Esophagus muscularis mucosa (tissue), 4 donors: ENCODE measurements at places on chromosomes 5 and 9. TPM values are rescaled to one million over a fixed set of nuclear protein-coding genes. Genes with fewer than 3 reads are reported as not detected.

Gene IPO11
- total RNA-seq = 19.6 TPM

DNA sequence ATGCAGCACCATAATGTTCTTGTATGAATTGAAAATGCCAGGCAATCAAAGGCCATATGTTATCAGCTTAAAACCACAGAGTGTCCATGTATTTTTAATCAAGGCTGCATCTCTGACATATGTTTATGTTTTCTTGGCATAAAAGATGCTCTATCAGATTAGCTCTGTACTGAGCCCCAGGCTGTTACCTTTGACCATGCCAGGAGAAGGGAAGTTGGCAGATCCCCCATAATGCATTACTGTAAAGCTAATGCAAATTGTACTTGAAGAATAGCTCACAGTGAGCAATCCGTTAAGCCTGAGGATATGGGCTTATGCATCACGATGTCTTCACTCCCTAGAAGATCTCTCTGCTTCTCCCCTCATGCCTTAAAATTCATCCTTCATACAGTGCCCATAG is 414.4 kb downstream of the BRINP1 start:
- DNase-seq = no peak

DNA sequence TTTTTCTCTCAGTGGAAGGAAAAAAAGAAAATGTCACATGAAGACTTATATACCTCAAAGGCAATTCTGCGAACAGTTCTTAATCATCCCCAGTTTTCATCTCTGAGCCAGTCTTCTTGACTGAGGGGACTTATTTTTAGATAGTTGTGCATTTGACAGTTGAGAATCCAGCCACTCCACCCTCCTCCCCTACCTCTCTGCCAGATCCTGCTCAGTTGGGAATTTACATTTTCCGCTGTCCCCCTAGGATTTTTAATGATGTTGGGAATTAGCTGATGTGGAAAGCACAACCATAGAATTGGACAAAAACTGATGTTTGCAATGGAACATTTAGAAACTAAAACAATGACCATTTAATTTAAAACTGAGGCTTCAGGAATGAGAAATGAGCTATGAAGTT is 194.3 kb upstream of the PIK3R1 start:
- no peak for DNase-seq

- no peak for DNase-seq
These were observed 875.4 kb upstream of the WWC1 start for GRCh38 chr5:167415779-167416746.
